A172 (cell line): ENCODE measurements at places on chromosomes 16 and 17. TPM values are rescaled to one million over a fixed set of nuclear protein-coding genes. Genes with fewer than 3 reads are reported as not detected.

PIGL gene
- 16.4 and 29.3 TPM in 2 replicates for total RNA-seq

DNA sequence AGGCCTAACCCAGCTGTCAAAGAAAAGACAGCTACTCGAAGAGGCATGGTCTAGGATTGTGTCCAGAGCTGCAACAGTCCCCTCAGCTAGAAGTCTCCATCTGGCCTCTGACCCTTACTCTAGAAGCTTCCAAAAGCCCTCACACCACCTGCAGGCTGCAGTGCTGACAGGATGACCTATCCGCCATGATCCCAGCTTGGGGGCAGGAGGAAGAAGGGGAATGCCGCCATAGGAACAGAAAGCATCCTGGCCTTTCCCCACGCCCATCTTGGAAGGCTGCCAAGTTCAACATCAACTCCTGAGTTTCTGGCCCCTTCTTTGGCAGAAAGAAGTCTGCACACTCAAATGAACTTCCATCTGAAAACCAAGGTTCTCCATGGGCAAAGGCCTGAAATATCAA lies 3.1 kb upstream of the KRT36 start:
- no peak for DNase-seq

DNA sequence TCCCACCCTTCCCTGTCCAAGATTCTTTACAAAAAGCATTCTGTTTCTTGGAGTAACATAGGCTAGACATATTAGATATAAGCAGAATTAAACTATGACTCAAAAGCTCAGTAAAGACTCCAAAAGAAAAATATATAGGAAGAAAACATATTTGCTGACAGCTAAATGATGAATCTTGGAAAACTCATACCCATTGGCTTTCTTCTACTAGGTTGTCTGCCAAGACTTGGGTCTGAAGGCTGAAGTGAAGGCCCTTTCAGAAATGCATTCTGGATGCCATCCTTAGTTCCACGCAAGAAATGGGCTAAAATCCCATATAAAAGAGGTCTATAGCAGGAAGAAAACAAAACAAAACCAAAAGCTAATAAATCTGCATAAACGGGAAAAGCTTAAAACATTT lies 15.1 kb downstream of the CEP20 start:
- no peak for DNase-seq

SLC12A4 gene
- total RNA-seq: 25.1 and 26.6 TPM in 2 replicates

DNA sequence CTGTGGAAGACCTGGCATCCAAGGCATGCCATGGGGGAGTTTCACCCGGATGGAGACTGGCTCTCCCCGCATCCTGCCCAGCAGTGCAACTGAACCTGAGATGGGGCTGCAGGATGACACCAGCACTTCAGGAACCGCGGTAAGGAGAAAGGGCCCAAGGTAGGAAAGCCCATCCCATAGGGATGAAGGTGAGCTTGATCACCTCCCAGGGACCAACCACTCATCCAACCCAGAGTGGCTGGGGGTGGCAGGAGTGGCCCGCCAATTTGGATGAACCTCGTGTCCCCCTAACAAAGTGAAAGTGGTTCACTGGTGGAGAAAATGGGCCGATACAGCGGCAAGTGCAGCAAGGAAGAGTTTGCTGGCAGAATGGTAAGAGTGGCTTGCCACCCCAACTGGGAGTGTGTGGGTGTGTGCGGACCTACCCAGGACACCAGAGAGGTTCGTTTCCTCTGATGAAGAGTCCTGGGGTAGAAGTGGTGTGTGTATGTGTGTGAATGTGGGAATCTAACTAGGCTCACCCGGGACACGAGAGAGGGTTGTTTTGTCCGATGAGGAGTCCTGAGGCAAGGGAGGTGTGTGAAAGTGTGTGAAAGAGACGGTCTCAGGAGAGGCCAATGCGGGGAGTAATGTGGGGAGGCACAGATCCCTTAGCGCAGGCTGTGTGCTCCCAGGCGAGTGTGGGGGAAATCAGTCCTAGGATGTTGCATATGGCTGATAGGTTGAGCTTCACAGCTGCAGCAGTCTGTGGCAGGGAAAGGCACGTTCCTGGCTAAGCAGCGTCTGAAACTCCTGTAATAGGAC lies 22.6 kb downstream of the ACSM1 start:
- DNase-seq: no peak

ADAP2 gene
- total RNA-seq: 2.0 and 3.2 TPM in 2 replicates
